Stimulated activated CD4-positive, alpha-beta T cell treated with anti-CD3 and anti-CD28 coated beads, TNF-alpha, amount 100 ng/mL, for 48 hours (primary cell): ENCODE measurements at places on chromosomes 6 and 20.

- no peak for DNase-seq
These were observed 301.9 kb downstream of the TFAP2A start for GRCh38 chr6:10112871-10113549.

DNA sequence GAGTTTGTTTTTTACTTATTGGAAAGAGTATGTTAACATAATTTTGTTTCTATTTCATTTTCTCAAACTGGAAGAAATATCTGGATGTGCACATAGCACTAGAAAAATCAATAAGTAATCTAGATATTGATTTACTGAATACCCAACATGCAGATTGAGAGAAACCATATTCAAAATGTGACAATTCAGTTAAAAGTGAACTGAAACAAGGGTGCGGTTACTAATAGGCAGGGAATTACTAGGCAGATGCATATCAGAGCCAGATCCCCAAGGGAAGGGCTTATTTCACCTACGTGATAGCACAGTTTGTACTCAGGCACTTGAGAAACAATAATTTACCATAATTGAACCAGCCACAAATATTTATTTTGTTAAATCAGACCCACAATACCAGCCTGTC, 493.1 kb upstream of the FLRT3 start:
- no peak for DNase-seq

GRCh38 chr6:84522135-84522549, 242.3 kb downstream of the TBX18 start:
- DNase-seq, result no peak

GRCh38 chr6:17392978-17393891, at the start of gene CAP2:
Gene CAP2 (plus strand): TSS chr6:17393595. CDS start chr6:17421556, 27,961 bp downstream.
- no peak for DNase-seq

DNA sequence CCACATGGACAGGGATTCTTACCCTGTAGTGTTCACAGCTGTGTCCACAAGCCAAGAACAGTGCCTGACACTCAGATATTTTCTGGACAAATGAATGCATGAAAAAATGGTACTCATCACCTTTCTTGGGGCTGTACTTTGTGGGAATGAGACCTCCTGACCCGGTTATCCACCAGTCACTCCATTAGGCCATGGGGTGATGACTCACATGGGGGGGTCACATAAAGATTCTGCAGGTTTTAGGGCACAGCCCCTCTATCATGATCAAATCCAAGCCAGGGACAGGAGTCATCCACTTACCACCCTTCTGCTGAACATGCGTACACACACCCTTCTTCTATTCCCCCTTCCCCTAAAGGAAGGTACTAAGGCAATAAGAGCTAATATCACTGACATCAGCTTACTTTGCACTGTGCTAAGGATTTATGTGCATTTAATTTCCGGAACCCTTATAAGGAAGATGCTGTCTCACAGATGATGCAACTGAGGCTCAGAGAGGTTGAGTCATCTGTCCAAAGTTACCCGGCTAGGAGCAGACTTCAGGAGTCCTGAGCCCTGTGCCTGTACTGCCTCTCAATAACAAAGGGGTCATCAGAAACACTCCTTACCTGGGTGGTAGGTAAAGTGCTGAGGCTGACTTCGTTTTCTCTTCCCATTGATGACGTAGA, 107.8 kb downstream of the NFATC2 start:
- DNase-seq, result no peak

- DNase-seq, result no peak
These were observed 26.9 kb downstream of the CFAP61 start for GRCh38 chr20:20079102-20079784.

- DNase-seq, result no peak
These were observed 141.3 kb downstream of the PREX1 start for GRCh38 chr20:48686238-48687116.
